ENCODE measurements at places on chromosomes 5 and 9.

GRCh38 chr9:124390794-124391658, 24.2 kb downstream of the PSMB7 start:
- DNase-seq: no peak

DNA sequence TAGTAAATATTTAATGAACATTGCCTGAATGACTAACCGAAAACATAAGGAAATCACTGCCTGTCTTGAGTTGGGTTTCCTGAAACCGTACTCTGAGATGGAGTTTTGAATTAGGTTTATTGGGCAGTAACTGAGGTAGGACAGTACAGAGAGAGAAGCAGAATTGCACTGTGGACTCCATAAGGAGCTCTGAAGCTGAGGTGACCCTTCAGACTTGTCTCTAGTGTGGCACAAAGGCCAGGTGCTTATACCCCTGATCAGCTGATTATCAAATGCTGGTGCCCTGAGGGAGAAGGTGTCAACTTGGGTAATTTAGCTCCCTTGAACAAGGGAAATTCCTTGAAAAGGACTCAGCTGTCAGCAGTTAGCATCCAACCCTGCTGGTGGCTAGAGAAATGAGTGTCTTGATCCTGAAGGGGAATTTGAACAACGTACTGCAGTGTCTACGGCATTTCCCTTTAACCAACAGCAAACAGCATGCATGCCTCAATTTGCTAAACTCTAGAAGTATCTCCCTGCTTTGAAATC, 135.0 kb upstream of the SMARCA2 start:
- no peak for DNase-seq

DNA sequence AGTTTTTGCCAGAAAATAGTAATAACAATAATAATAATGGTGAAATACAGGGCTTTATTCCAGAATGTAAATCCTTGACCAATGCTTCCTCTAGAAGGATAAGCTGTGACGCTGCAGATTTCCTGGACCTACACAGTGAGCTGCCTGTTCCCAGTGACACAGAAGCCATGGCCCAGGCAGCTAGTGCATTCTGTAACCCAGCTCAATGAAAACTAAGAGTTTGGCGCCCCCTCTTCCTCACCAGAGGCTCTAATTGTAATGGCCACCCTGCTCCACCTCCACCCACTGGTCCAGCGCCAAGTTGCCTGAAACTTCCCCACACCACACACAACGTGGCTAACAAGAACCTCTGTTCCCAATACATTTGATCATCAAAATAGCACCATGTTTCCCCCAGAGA, 248.1 kb downstream of the CETN3 start:
- DNase-seq: no peak

- DNase-seq: no peak
Observed at GRCh38 chr5:117318528-117318927, 743.9 kb upstream of the SEMA6A start.

DNA sequence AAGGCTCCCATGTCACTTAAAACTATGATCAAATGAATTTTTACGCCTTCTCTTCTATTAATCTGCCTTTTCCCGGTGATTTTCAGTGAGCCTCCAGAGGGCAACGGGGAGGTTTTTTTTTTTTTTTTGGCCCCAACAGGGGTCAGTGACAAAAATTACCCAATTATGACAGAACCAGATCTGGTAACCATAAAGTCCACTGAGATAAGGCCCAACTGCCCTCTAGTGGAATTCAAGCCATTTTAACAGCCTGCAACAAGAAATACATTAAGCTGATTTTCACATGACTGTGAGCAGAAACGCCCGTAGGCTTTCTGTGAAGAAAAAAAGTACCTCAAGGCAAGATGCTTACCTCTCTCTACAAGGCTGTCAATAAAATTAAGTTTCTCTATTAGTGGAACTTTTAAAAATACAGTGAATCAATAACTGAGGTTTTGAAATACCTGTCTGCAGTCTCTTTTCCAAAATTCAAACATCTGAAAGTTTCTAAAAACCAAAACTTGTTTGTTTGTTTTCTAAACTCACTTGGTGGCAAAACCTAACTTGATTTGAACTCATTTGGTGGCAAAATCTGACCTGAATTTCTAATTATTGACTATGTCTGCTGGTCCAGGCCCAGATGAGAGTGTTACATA, 49.7 kb upstream of the FST start:
- DNase-seq: no peak

- no peak for DNase-seq
Observed at GRCh38 chr5:120464627-120465435, 731 bp downstream of the PRR16 start.

DNA sequence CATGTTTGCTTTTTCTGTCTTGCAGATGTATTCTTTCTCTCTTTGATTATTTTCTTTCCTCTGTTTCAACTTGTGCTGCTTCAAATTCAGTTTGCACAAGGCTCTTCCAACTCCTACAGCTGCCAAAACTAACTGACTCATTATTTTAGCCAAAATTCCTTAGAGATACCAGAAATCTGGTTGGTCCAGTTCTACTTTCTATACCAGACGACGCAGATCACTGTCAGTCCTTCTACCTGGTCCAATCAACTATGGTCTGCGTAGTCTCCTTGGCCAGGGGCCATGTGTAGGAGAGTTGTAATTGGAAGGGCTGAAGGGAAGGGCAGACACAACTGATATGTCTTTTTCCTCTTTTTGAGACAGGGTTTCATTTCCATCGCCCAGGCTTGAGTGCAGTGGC, 51.9 kb upstream of the JAK2 start:
- DNase-seq: no peak

GRCh38 chr5:79746642-79747569, 57.3 kb downstream of the CMYA5 start:
- no peak for DNase-seq

DNA sequence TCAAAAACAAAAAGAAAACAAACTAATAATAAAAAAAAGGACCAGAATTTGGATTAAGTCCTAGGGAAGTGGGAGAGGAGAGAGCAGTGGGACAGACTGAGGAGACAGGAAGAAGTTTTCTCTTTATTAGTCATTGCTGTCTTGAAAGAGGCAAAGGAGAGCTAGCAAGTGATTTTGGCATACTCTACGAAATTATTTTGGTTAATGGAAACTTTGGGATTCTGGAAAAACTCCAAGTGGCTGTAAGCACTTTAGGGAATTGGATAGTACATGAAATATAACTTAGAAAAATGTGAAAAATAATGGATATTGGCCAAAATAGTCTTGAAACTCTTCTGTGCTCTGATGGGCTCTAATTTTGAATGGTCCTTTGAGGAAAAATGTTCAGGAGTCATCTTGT, 1641.8 kb upstream of the WWC1 start:
- no peak for DNase-seq

GRCh38 chr9:134706522-134706921, 64.9 kb downstream of the COL5A1 start:
- DNase-seq: no peak

GRCh38 chr9:134776080-134776796, 104.4 kb upstream of the FCN2 start:
- no peak for DNase-seq

GRCh38 chr5:144510845-144511579, 340.3 kb downstream of the KCTD16 start:
- no peak for DNase-seq

DNA sequence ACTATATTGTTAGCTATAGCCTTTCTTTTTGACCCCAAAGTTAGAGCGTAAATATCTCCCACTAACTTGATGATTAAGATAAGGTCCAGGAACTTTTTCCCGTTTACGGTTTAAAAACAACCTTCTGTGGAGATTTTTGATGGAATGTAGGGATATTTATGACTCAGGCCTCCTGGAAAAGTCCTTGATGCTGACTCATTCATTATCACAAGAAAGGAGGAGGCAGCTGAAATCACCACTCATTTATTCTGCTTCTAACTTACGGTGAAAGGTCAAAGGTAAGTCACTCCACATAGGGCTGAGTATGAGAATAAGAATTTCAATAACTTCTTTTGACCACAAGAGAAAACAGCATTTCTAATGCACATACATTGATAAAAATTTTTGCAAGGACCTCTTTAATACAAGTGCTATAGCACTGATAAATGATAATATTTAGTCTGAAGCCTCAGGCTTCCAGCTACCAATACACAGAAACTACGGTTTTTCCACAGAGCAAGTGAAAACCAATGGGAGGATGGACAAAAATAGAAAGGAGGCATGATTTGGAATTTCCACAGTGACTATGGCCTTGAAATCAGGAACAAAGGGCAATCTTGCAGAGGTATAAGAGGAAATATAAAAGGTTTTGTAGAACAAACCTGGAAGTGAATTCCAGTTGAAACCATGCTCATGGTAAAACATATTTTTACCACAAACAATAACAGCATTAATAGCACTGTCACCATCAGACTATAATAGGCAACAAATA, 146.5 kb downstream of the PPP2R2B start:
- no peak for DNase-seq

DNA sequence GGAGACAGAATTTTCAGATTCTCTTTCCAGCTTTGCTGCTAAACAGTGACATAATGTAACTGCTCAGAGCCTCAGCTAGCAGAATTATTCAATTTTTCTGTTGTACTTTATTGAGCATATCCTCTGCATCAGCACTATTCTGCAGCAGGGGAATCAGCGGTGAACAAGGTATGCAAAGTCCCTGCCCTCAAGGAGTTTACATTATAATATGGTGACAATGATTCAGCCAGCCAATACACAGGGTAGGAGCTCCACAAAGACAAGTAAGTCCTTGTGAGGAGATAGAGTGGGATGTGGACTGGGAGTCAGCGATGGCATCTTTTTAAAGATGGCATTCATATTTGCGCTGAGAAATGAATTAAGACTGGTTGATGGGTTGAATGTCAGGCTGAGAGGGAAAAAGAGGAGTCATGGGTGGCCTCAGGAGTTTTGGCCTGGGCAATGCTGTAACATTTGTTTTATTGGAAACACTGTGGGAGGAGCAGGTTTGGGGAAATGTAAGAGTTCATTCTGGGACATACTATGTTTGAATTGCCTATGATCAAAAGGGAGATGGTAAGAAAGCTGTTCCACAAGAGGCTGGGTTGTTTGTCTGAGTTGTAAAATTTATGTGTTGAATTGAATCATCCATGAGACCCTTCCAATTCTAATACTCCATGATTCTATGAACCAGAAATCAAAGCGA, 194.5 kb downstream of the PLK2 start:
- no peak for DNase-seq

DNA sequence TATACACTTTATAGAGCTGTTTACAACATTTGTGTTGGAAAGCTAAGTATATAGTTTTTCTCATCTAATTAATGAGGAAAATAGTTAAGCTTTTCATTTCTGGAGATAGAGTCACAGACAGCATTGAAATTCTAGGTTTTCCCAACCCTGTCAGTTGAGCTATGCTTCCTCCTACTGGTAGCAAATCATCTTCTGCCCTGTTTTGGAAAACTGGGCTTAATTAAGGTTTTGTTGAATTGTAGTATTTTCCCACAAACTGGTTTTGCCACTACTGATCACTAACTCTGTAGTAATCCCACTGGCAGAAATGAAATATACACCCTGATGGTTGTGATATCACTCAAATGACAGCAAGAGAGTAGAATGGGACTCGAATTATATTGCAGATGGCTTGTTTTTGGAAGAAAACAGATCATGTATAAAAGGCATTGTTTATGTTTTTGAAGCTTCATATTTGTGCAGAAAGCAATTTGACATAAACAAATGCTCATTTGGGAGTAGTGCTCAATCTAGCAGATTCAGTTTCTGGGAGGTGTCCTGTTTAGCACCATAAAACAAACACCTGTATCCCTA, 46.6 kb downstream of the CD180 start:
- DNase-seq: no peak

DNA sequence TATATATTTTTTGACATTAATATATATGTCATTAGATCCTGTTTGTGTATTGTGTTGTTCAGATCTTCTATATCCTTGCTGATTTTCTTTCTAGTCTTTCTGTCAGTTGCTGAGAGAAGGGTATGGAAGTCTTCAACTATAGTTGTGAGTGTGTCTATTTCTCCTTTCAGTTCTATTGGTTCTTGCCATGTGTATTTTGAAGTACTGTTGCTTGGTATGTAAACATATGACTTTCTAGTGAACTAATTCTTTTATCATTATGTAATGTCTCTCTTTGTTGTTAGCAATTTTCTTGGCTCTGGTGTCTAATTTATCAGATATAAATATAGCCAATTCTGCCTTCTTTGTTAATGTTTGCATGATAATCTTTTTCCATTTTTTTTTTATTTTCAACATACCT, 84.3 kb upstream of the CAST start:
- no peak for DNase-seq

DNA sequence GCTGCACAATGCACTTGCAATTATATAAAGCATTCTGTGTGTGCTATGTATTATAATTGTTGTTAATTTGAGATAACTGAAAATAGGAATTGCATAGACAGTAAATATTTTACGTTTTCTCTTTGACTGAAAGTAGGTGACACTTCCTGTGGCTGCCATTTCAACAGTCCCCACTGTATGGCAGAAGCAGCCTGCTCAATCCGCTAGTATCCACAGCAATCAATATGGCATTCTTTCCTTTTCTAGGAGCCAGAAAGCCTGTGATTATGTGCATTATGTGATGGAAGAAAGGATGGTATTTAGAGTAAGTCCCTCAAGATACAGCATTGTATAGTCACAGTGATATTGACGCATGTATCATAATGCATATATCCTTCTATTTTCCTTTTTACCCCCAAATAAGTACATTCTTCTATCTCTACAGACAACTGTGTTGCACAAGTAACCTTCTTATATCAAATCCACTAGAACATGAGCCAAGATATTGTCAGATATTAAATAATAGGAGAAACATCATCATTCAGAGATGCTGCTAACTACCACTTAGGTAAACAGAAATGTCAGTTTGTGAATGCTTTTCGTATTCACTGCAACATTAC, 59.7 kb downstream of the CARTPT start:
- no peak for DNase-seq

Measured in activated T-helper 1 cell treated with anti-CD3 and anti-CD28 coated beads, Interleukin-2, amount 50 U/mL, for 16 hours (primary cell).